MM.1S (cell line): ENCODE measurements at places on chromosomes 13 and 19.

DNA sequence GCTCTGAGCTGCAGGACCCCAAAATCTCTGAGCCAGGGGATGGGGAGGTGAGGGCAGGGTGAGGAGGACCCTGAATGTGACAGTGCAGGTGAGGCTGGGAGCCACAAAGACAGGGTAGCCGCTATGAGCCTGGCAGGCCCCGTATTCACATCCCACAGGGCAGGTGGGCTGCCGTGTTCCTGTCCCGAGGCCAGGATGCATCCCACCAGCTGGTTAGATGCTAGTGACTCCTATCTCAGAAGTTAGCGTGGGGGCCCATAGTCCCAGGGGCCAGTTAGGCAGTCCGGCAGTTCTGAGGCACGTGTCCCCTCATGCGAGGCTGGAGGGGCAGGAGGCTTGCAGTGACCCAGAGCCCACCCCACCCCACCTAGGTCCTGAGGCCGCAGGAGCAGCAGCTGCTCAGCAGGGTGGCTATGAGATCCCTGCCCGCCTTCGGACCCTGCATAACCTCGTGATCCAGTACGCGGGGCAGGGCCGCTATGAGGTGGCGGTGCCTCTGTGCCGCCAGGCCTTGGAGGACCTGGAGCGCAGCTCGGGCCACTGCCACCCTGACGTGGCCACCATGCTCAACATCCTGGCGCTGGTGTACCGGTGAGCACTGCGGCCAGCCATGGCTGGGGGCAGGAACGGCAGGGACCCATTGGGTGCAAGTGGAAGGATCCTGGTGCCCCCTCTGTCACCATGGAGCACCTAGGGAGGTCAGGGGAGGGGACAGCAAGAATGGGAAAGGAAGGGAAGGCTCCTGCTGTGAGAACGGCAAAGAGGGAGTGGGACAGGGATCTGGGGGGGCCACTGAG, 7.2 kb downstream of the KLC3 start:
- DNase-seq = no peak
- no peaks in the 10 kb centered on the region for H3K36me3 ChIP-seq
- H3K4me3 ChIP-seq = no peak overlapping the region
- peaks cover 36% of the 10 kb centered on the region for H3K27me3 ChIP-seq
- no peaks in the 10 kb centered on the region for H3K4me1 ChIP-seq

- no peak overlapping the region for H3K27ac ChIP-seq
- H3K27me3 ChIP-seq = no peaks in the 10 kb centered on the region
- DNase-seq = no peak
- no peaks in the 10 kb centered on the region for H3K4me1 ChIP-seq
- no peak overlapping the region for H3K4me3 ChIP-seq
- peaks cover 4% of the 10 kb centered on the region; the same call in 1 of the 2 replicates for H3K36me3 ChIP-seq
These were observed 3.5 kb downstream of the CAPS start for GRCh38 chr19:5917431-5918107.

DNA sequence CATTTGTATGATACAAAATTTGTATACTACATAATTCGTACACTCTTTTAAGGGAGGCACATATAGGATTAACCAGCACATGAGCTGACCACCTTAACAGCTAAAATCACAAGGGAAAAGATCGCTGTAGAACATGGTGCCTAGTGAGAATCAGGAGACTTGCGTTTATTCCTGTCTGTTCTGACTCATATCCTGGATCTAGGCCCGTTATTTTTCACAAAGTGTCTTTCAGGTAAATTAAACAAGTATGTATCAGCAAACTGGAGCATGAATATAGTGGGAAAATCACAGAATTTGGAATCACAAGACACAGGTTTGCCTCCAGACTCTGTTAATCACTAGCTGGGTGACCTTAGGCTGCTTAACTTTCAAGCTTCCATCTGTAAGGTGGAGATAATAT, 47.5 kb upstream of the ESD start:
- DNase-seq = no peak
- no peaks in the 10 kb centered on the region for H3K27me3 ChIP-seq
- H3K27ac ChIP-seq = no peak overlapping the region
- no peaks in the 10 kb centered on the region for H3K4me1 ChIP-seq

DNA sequence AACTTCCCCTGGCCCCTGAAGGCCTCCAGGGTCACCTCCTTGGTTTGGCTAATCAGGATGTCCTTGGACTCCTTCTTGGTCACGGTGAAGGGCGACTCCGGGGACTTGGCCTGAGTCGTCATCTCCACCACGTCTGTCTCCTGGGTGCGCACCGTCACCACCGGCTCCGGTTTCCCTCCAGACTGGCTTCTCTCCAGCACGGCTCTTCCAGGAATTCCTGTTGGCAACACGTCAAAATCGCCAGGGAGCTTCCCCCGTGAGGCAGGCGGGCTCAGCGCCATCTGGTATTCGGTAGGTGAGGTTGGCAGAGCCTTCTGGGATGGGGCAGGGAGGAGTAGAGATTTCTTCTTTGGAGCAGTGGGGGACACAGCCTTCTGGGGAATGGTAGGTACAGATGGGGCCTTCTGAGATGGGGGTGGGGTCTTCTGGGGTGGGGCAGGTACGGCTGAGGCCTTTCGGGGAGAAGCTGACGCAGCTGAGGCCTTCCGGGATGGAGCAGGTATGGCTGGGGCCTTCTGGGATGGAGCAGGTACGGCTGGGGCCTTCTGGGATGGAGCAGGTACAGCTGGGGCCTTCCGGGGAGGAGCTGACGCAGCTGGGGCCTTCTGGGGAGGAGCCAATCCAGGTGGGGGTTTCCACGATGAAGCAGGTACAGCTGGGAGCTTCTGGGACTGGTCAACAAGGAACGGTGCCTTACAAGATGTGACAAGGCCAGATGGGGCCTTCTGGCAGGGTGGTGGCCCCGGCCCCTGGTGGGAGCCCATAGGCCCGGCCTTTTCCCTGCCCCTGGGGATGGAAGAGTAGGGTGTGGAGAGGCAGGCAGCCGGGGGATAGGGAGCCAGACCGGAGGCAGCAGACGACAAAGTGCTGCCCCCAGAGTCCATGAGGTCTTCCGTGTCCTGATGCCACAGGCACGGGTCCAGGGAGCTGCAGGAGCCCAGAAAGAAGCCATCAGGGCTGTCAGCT, 3.8 kb downstream of the GARIN5B start:
- peaks cover 51% of the 10 kb centered on the region for H3K27me3 ChIP-seq
- H3K36me3 ChIP-seq = no peaks in the 10 kb centered on the region
- peaks cover 5% of the 10 kb centered on the region for H3K4me1 ChIP-seq

DNA sequence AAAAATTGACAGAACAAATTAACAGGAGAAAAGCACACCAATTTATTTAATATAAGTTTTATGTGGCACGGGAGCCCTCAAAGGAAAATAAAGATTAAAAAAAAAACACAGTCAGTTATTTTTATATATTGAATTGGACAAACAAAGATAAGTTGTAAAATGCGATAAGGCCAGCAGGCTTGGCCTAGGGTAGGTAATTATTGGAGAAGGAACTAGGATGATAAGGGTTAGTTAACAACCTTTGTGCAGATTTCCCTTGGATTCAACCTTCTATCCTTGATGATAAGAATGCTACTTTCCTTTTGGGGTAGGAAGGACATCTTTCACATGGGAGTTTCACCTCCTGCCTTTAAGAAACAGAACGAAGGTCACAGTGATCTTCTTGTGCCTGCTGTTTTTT, 252.8 kb downstream of the SHISA2 start:
- H3K27me3 ChIP-seq = no peaks in the 10 kb centered on the region
- no peak for DNase-seq
- no peaks in the 10 kb centered on the region for H3K4me1 ChIP-seq
- no peaks in the 10 kb centered on the region for H3K36me3 ChIP-seq

- no peak overlapping the region for H3K4me3 ChIP-seq
- no peak for DNase-seq
- H3K36me3 ChIP-seq = no peaks in the 10 kb centered on the region
- H3K4me1 ChIP-seq = no peaks in the 10 kb centered on the region
- no peak overlapping the region for H3K27ac ChIP-seq
These were observed 22.2 kb upstream of the ERVV-1 start for GRCh38 chr19:52991484-52991883.

GRCh38 chr13:109481040-109481439, 305.3 kb downstream of the IRS2 start:
- H3K4me3 ChIP-seq = no peak overlapping the region
- no peak overlapping the region for H3K27ac ChIP-seq
- no peaks in the 10 kb centered on the region for H3K36me3 ChIP-seq
- H3K27me3 ChIP-seq = no peaks in the 10 kb centered on the region
- no peaks in the 10 kb centered on the region for H3K4me1 ChIP-seq

GRCh38 chr13:98411617-98412265, 165.2 kb downstream of the STK24 start:
- H3K27ac ChIP-seq = no peak overlapping the region
- H3K36me3 ChIP-seq = no peaks in the 10 kb centered on the region
- H3K27me3 ChIP-seq = no peaks in the 10 kb centered on the region
- no peak for DNase-seq
- no peak overlapping the region for H3K4me3 ChIP-seq

DNA sequence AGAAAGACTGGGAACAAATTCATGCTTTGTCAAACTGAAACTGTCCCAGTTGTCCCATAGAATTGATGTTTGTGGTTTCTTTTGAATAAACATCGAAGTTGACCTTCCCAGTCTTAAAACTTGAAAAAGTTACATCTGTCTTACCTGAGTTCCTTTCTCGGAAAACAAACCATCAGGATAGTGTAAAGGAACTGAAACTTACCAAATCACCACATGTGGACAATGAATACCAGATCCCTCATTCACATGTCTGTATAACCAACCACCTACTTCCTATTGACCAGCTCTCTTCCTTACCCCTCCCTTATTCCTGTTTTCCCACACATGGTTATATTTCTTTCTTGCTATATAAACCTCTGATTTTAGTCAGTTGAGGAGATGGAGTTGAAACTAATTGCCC, 791.7 kb upstream of the PCDH20 start:
- peak overlapping the region; percentile 95; the same call in 1 of the 2 replicates for H3K27ac ChIP-seq
- H3K4me1 ChIP-seq = peaks cover 14% of the 10 kb centered on the region
- no peak for DNase-seq
- H3K36me3 ChIP-seq = no peaks in the 10 kb centered on the region
- no peaks in the 10 kb centered on the region for H3K27me3 ChIP-seq

- DNase-seq = no peak
- H3K4me1 ChIP-seq = no peaks in the 10 kb centered on the region
- H3K27me3 ChIP-seq = no peaks in the 10 kb centered on the region
These were observed 9.4 kb downstream of the NAPA start for GRCh38 chr19:47505506-47505905.
